ENCODE measurements at places on chromosomes 12 and 14.

- DNase-seq: no peak
Measured at GRCh38 chr12:50927766-50928224, 24.5 kb upstream of the HIGD1C start.

DNA sequence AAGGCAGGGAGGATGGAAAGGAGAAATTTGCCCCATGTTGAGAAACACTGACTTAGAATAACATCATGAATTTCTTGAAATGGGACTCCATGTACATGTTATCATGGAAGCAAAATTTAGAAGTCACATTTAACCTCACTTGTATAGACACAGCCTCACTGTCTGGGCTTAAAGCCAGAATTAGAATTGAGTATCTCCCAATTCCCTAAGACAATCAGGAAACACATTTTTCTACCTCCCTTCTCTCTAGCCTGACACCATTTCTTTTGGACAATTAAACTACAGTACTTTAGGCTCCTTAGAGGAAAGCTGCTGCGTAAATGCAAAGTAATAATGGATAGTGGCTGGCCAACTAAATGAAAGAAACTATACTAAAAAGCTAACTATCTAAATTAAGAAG is 795.5 kb downstream of the C12orf50 start:
- no peak for DNase-seq

GRCh38 chr12:9651265-9651729 is 18.2 kb upstream of the CLEC2D start:
- DNase-seq: no peak

GRCh38 chr14:42192738-42193653 is 586.3 kb downstream of the LRFN5 start:
- DNase-seq: no peak

- no peak for DNase-seq
Measured at GRCh38 chr12:67222302-67222701, 46.9 kb upstream of the CAND1 start.

GRCh38 chr14:52690983-52691760 is 4.2 kb downstream of the ERO1A start:
- DNase-seq: no peak

DNA sequence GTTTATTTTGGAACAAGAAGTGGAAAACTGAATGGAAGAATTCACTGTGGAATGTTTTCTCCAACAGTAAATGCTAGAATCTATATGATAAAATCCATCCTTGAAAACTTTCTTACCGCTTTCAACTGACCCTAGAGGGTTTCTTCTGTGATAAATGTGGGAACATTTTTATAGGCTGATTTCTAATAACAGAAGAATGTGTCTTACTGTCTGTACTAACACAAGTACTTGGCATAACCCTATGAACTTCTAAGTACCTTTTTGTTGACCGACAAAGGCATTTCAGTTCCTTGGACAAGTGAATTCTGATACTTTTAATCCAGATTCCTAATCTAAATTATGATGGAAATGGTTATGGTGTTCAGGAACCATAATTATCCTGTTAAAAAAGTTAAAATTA is 1109.7 kb upstream of the FLRT2 start:
- no peak for DNase-seq

GRCh38 chr12:49227713-49228112 is 37.2 kb upstream of the TUBA1C start:
- no peak for DNase-seq

- no peak for DNase-seq
Measured at GRCh38 chr12:110677982-110678381, 10.9 kb downstream of the HVCN1 start.

DNA sequence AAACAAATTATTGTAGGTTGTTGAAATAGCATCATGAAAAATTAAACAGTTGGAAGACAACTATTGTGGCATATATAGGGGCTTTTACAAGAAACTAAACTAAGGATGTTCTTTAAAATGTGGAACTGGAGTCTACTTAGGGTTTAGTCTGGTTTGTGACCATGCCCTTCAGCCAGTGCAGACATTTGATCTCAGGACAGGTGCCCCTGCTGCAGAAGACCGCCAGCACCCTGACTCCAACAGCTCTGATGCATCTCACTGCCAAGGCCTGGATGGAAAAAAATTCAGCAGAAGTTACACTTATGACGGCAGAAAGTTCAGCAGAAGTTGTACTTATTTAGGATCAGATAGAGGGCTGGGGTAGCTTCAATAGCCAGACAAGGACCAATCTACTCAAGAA is 51.5 kb downstream of the TMEM117 start:
- no peak for DNase-seq

DNA sequence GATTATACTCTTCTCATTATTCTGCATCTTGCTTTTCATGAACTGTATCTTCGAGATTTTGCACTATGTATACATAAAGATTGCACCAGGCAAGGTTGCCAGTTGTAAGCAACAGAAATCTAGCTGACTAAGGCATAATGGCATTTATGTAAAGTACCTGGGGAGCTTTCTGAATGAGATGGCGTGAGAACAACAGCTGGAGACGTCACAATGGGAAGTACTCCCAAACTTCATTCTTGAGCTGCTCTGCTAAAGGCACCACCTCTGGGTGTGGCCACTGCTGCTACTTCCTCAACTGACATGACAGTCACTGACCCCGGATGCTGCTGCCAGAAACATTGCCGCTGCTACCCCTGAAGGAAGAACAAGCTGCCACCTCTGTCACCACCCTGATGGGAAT is 220.7 kb downstream of the NOVA1 start:
- DNase-seq: peak; percentile 47

GRCh38 chr14:63371033-63371432 is 52.3 kb upstream of the GPHB5 start:
- no peak for DNase-seq

- DNase-seq: no peak
Measured at GRCh38 chr12:106246891-106247673, 738 bp downstream of the CKAP4 start.

Data from H9 (cell line).